ENCODE measurements at places on chromosomes 12 and 14.

DNA sequence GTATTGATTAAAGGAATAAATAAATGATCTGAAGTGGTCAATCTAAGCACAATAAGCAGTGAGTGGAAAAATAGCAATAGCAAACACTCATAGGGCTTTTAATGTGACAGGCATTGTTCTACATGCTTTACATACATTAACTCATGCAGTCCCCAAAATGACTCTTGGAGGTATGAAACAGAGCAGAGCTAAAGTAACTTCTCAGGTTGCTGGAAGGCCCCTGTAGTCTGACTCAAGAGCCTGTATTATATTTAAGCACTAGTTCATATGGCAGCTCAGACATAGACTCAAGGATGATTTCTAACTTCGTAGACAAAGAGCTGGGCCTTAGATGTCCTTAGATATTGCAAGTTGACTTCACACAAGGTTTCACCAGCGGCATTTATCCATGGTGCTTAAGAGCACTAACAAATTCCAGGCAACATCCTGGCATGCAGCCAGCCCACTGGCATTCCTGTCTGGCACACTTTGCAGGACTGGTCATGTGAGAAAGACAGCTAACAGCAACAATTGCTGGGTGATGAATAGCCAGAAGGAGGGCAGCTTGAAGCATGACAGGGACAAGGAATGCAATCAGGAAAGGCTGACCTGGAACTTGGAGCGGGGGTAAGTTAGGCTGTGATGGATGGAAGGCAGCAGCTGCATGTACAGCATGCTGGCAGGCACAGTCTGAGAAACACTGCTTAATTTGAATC, 22.9 kb upstream of the KTN1 start:
- no peak for DNase-seq

DNA sequence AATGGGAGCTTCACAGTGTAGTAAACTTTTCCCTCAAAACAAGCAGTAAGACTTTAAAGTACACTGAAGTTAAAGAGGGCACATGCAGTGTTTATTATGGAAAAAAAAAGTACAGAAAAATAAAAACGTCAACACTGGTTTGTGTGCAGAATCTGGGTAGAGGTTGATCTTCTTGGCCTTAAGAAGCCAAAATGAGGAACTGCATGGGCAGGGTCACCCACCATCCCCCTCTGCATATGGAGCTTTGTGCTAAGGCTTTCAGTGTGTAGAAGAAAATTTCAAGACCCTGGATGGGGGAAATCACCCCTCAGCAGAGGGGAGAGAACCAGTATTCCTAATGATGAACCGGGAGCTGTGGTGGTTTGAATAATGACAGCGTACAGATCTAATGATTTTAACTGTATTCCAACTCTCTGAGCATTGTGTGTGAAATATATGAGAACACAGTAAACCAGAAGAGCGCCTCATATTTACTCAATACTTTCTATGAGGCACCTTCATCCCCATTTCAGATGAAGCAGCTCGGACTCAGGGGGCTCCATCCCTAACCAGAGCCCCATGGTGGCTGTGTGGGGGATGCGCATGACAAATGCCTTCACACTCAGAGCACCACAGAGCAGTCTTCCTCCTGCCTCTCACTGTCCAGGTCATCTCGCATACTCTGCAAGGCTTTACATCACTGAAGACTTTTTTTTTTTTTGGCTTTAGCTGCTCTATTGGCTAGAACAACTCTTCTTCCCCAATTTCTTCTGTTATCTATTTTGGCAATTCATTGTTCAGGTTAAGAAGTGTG, 33.4 kb downstream of the ACADS start:
- no peak for DNase-seq

DNA sequence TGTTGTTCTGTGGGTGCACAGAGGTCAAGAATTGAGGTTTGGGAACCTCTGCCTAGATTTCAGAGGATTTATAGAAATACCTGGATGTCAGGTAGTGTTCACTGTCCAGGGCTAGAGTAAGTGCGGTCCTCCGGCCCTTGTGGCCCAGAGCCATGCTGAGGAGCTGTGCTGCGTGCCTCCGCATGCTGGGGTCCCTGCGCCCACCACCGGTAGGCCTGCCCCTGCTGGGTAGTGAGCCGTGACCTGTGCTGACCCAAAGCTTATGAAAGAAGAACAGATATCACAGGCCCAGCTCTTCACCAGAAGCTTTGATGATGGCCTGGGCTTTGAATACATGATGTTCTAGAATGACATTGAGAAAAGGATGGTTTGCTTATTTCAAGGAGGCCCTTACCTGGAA, 37.8 kb upstream of the CMAS start:
- DNase-seq, result no peak

DNA sequence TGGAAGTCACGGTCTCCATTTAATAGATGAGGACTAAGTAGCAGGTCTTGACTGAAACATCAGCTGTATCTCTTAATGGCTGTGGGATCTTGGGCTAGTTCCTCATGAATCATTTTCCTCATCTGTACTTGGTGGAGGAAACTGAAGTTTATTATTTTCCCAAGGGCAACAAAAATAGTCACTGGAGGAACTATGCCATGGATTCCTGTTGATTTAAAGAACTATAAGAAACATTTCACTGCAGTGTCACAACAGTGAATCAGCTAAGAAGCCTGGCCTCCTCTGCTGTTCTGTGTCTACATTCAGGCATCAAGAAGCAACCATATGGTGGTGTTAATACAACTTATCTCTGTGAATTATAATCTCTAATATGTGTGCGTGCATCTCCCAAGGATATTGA, 200.5 kb downstream of the STXBP6 start:
- DNase-seq, result no peak

GRCh38 chr12:12839873-12840579, 26.9 kb downstream of the DDX47 start:
- DNase-seq, result no peak

GRCh38 chr12:125329239-125330102, 264.2 kb downstream of the AACS start:
- DNase-seq, result no peak

DNA sequence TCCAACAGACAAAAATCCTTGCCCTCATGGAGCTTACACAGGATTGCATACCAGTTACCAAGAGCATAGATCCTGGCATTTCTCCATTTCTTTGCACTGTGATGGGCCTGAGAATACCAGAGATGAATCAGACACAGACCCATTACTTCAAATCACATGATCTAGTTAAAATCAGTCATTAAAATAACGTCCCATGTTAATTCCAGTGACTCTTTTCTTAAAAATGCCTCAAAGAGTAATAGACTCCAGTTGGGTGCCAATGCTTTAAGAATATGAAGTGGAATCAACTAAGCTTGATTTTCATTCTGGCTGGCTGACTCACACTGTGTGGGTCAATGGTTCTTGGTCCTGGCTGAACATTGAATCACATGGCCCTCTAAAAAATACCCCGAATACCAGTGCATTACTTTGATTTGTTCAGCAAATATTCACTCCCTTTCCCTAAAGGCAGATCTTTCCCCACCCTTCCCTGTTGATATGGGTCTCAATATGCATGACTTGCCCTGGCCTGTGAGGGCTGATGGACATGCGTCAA, 11.0 kb downstream of the ASB2 start:
- DNase-seq, result no peak

DNA sequence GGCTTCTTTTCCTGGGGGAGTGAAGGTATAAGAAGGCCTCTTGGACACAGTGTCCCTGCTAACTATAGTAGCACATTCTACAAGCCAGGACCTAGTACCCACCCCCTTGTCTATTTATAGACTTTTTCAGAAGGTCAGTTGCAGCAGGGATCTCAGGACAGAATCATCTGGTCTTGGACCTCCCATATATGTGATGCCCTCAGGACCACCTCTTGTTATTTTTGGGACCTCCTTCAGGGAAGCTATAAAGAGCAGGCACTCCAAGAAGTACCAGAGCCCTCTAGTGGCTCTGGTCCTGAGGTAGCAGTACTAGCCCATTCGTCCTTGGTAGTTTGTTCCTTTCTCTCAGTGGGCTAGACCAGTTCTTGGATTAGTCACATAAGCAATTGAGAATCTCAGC, 4.3 kb downstream of the COQ10A start:
- DNase-seq, result no peak

DNA sequence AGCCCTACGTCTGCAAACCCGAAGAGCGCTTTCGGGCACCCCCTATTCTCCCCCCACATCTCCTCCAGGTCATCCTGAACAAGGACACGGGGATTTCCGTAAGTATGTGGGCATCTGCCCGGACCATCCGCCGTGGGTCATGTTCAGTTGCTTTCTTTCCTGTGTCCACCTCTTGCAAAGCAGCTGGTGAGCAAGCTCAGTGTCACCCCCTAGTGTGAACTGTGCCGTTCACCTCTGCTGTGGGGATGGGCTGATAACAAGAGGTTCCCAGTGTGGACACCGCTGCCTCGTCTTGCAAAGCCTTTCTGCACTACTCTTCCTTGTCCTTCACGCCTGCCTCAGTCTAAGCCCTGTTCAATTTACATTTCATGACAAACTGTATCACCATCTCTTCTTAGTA, 8.6 kb downstream of the PRKAB1 start:
- DNase-seq, result no peak

DNA sequence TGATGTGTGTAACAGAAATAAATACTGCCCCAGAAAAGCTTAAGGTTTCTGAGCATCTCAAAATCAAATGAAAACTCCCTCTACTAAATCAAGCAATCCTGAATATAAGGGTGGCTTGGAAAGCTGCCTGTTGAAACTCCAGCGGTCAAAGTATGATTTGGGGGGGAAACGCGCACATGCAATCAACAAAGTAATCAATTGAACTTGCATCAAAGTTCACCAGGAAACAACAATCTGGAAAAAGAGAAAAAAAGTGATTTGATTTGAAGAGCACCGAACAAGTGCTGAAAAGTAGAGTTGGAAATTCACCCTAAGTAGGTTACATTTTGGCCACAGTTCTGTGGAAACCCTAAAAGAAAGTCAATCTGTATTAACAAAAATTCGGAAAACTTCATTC, 700 bp downstream of the CNIH1 start:
- no peak for DNase-seq

- no peak for DNase-seq
These were observed 62.4 kb downstream of the TMEM30B start for GRCh38 chr14:61218767-61219166.

- DNase-seq, result no peak
These were observed 615.9 kb upstream of the MIS18BP1 start for GRCh38 chr14:45868863-45869262.

DNA sequence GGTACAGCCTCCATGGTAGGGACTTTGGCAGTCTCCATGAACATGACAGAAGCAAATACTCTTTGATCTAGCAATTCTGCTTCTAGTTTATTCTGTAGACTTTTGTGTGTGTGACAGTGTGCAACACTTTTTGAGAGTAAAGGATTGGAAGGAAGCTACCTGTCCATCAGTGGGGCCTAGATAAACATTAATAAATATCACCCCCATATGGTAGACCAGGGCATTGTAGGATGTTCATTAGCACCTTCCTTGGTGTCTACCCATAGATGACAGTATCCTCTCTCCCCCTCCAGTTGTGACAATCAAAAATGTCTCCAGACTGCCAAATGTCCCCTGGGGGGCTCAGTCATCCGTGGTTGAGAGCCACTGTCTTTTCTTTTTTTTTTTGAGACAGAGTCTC, 10.8 kb downstream of the SNRNP35 start:
- DNase-seq, result no peak

- DNase-seq, result no peak
These were observed 27.4 kb upstream of the CAMKK2 start for GRCh38 chr12:121323908-121324307.
